ENCODE measurements at places on chromosomes 12 and 14.

- DNase-seq: no peak
Measured at GRCh38 chr14:105161309-105161708, 7.3 kb downstream of the JAG2 start.

- DNase-seq: no peak
Measured at GRCh38 chr12:128510511-128510910, 243.5 kb downstream of the TMEM132C start.

GRCh38 chr14:104717137-104717536 lies 6.9 kb upstream of the ADSS1 start:
- no peak for DNase-seq

GRCh38 chr14:52575858-52576257 lies 23.2 kb downstream of the GPR137C start:
- peak; percentile 18 for DNase-seq

GRCh38 chr12:117699118-117699517 lies 269.7 kb downstream of the KSR2 start:
- DNase-seq: no peak

DNA sequence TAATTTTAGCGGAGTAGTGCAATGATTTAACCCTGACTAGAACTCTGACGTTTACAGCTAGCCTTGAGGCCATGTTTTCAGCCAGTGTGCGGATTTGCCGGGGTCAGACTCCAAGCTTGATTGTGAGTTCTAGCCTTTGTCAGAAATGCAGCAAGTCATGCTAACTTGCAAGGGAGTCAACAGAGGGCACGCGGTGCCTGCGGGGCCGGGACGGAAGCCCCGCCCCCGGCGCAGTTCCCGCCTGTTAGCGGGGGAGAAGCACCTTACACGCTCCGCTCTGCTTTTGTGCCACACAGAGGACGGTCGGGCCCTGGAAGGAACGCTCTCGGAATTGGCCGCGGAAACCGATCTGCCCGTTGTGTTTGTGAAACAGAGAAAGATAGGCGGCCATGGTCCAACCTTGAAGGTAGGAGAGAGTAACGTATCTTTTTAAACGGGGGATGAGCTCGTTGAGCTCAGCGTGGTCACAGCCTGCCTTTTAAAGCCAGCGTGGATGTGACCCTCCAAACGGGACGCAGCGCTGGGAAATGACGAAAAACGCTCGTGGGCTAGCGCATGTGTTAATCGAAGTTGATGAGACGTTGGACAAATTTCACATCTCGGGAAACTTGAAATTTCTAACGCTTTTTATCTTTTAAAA lies 14.8 kb upstream of the EID3 start:
- peak; percentile 92 for DNase-seq

- DNase-seq: no peak
Measured at GRCh38 chr14:64700894-64701293, 3.3 kb upstream of the PLEKHG3 start.

GRCh38 chr12:119263466-119263865 lies 71.1 kb upstream of the CCDC60 start:
- no peak for DNase-seq

DNA sequence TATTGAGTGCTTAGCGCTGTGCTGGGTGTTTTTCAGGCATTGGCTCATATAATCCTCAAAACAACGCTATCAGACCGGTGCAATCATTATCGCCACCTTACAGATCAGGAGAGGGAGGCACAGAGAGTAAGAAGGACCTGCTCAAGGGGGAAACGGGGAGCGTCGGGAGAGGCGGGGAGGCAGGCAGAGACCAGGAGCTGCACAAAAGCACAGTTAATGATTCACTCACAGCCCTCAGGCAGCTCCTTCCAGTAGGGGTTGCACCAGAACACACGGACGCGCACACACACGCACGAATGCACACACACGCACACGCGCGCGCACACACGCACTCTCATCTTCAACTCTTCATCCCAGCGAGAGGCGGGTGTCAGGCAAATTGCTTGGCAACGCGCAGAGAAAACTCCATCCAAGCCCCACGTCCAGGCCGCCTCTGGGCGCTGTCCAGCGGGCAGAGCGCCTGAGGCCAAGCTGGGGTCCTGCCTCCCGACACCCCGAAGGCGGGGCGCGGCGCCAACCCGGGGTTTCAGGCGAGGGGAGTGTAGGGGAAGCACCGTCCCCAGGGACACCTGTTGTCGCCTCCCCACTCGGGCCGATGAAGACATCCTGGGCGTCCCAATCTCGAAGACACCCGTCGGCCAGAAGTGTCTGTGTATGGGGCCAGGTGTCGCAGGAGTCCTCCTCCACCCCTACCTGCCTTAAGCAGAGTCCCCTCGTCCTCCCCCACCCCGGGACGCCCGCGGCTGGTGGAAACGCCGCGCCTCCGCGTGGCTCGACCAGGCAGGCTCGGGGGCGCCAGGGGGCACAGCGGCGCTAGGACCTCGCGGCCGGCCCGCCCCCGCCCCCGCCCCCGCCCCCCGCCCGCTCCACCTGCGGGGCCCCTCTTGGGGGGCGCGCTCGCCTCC lies 35.5 kb upstream of the STON2 start:
- DNase-seq: peak; percentile 76

DNA sequence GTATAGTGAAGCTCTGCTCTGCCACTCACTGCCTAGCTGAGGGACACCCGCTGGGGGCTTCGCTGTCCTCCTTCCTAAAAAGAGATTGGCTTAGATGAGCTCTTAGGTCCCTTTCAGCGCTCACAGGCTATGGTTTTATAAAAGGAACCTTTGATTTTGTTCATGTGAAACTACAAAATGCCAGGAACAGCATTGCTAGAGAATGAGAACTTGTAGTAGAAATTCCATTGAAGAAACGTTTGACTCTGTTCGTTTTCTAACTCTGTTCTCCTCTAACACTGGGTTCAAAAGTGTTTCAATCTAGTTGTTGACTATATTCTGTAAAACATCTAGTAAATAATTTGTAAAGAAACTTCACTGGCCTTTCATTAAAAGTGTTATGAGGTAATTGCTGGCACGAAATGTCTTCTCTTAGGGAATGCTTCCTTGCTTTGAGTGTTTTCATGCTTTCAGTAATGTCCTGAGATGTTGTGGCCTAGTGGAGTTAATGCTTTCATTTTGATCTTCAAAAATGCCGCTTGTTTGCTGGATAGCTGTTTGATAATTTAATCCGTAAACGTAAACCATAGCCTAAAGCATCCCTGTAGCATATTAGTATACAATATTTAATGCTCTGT lies 1.6 kb downstream of the MARK3 start:
- DNase-seq: no peak

DNA sequence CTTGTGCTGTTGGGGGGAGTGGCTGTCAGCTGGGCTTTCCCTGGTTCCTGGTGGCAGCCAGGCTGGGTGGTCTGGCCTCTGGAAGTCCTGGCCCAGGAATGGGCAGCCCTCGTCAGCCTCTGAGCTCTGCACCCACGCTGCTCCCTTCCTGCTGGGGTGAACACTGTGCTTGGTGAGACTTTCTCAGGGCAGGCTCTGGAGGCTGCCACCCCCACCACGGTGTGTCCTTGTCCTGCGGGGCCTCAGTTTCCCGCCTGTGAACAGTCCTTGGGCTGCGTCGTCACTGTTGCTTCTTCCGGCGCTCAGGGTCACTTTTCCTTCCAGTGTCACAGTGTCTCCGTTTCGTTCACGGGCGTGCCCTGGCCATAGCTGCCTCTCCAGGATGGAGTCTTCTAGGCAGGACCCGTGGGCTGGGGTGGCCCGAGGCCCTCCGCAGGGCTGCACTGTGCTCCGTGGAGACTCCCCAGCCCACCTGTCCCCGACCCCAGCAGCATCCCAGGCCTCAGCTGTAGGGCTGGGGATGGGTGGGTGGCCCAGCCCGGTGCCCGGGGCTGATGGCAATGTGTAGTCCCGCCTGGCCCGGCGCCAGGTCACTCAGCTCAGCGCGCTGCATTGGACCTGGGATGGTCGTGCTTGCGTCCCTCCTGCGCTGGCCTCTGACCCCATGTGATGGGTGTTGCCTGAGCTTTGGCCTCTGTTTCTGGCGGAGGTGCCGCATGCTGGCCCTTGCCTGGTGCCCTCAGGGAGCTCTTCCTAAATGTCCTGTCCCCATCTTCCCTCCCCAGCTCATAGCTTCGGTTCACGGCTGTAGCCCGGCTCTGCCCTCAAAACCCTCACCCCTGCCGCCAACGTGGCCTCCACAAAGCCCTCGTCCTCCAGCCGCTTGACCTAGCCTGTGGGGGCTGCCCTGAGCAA lies 6.8 kb downstream of the KIF26A start:
- DNase-seq: no peak

GRCh38 chr12:128170181-128170580 lies 96.8 kb upstream of the TMEM132C start:
- DNase-seq: no peak

- no peak for DNase-seq
Measured at GRCh38 chr12:7403466-7403865, 40.5 kb downstream of the CD163L1 start.

DNA sequence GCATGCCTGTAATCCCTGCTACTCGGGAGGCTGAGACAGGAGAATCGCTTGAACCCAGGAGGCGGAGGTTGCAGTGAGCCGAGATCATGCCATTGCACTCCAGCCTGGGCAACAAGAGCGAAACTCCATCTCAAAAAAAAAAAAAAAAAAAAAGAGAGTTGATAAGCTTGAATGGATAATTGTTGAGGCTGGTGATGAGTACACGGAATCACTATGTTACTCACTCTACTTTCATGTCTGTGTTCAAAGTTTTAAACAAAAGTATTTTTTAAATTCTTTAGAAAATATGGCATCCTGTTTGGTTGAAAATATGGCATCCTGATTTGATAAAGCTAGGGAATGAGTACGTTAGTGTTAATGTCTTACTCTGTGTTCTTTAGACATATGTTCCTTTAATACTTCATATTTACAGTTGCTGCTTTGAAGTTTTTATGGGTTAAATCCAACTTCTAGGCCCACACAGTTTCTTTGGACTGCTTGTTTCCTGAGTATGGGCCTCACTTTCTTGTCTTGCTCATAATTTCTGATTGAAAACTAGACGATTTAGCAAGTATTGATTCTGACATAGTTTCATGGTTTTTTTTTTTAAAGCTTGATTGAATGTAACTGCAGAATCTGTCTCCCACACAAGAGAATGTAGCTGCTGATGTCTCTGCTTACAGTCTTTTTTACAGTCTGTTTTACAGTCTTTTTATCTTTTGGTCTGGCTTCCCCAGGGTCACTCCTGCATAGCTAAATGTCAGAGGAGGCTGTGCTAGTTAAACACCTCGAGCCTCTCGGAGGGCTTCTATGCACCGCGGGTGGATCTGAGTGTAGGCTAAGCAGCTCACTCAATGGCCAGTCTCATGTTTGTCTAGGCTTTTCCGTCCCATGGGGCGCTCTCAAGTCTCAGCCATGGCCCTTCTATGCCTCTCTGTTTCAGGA lies 14.1 kb upstream of the FBLN5 start:
- no peak for DNase-seq

DNA sequence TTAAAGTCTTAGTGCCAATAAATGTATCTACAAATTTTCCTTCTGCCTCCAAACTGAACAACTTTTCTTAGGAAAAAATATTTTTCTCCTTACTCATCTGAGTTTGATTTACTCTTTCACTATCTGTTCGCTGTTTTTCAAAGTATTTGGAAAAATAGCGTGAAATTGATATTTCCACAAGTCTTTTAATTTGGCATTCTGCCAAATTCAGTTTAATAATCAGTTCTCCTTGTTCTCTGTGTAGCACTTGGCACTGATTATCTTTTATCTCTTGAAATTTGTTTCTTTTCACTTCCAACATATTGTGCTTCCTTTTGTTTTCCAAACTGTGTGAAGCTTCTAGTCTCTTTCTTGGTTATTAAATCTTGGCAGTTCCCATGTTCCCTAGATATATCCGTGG lies 559.8 kb downstream of the RPL10L start:
- no peak for DNase-seq

DNA sequence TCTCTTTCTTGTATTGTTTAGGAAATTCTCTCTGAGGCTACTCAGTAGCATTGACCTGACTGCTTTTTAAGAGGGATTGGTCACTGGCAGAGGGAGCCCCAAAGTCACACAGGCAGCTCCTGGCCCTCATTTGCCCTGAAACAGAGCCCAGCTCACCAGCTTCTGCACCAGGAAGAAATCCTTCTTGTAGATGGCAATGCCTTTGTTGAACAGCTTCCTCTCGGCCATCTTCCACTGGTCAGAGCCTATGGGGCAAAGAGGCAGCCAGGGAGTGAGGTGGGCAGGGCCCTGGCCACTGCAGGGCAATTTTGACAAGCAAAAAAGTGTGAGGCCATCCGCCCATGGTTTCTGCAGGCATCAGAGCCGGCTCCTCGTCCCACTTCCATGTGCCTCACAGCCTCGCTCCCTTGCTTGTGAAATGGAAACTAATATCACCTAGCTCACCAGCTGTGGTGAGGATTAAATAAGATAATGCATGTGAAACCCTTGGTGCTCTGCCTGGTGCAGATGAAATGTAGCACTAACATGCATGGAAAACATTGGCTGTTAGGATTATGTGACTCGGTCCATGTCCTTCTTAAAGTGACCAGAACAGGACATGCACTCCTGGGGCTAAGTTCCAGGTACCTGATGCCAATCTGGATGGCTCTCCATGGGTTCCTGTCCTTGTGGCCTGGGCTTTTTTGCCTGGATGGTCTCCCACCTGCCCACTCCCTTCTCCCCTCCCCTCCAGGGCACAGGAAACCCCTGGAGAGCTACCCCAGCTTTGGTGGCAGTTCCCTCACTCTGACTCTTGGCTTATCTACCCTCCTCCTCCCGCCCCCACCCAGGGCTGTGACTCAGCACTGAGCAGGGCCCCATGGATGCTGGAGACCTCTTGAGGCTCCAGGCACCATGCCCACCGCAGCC lies 11.2 kb upstream of the PNMA1 start:
- no peak for DNase-seq

DNA sequence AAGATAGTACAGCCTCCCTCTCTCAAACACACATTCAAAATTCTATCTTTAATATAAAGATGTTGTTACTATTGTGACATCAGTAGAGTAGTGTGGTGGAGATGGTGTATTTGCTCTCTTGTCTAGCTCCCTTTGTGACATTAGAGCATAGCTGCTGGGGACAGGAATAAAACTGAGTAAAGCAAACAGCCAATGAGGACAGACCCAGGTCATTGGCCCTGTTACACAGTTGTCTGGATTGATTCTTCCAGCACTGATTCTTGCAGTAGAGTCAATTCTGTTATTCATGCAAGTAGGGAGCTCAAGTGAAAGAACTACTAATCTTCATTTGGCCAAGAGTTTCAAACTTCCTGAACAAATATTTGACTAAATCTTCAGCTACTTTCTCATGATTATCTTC lies 72.4 kb downstream of the SCN8A start:
- no peak for DNase-seq

GRCh38 chr14:64721391-64721791 lies 17.2 kb downstream of the PLEKHG3 start:
- DNase-seq: no peak

DNA sequence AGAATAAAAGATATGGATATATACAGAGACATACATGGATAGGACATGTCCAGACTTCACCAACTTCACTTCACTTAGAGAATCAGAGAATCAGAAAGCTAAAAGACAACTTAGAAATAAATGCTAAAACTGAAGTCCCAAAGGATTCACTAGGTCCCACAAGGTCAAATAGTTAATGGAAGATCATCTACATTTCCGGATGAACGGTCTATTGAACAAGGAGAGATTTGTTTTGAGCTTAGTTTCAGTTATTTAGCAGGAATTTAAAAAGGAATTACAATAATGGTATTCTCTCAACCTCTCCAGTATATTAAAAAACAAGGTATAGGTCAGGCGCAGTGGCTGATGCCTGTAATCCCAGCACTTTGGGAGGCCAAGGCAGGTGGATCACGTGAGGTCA lies 187.0 kb downstream of the MED13L start:
- no peak for DNase-seq
